ENCODE measurements at places on chromosomes 4 and X.

- DNase-seq: no peak
Observed at GRCh38 chr4:11741190-11741652, 312.5 kb upstream of the HS3ST1 start.

- DNase-seq: no peak
Observed at GRCh38 chr4:53752124-53752523, 160.8 kb upstream of the LNX1 start.

- no peak for DNase-seq
Observed at GRCh38 chrX:20267931-20268701, 1.4 kb upstream of the RPS6KA3 start.

GRCh38 chr4:175330652-175331051 lies 412.5 kb downstream of the ADAM29 start:
- no peak for DNase-seq

DNA sequence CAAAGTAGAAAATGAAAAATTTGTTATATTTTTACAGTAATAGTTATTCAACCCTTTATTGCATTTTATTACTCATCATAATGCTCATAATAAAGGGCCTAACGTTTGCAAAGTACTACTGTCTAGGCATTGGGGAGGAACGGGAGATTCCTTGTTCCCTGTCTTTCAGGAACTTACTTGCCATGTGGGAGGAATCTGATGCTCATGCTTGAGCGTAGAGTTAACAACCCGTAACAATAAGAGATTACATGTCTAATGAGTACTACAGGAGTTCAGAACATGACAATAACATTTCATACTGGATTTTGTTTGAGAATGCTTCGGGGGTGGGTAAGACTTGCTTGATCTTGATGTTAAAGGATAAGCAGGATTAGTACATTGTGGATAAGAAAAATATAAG lies 2.9 kb downstream of the CCSER1 start:
- no peak for DNase-seq

DNA sequence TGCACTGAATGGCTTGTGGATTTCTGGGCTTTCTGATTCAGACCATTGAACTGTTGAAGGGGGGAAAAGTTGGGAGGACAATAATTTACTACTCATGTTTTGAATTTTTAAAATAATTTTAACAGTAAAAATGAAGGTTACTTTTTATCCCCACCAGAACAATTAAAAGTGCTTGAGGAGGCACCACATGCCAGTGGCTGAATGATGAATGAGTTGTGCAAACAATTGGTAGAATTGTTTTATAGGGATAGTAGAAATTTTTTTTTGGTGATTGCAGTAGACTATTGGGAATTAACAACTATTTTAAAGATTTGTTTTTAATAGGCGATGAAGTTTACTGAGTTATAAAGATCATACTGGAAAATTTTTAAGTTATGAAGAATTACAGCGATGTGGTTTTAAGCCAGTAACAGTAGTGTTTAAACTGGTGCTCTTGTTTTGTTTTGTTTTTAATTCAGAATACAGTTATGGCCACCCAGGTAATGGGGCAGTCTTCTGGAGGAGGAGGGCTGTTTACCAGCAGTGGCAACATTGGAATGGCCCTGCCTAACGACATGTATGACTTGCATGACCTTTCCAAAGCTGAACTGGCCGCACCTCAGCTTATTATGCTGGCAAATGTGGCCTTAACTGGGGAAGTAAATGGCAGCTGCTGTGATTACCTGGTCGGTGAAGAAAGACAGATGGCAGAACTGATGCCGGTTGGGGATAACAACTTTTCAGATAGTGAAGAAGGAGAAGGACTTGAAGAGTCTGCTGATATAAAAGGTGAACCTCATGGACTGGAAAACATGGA lies 2.7 kb downstream of the REST start:
- DNase-seq: no peak

GRCh38 chrX:109840585-109840984 lies 107.5 kb upstream of the ACSL4 start:
- no peak for DNase-seq

DNA sequence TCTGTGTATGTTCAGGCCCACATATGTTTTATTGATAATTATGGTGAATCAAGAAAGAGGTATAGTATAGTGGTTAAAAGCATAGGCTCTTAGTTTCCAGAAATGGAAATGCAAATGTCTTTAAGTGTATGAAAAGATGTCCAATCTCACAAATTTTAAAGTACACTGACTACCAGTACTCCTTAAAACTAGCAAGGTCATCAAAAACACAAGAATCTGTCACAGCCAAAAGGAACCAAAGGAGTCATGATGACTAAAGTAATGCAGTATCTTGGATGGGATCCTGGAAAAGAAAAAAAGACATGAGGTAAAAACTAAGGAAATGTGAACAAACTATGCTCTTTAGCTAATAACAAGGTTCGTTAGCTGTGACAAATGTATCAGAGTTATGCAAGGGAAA lies 661 bp upstream of the RBM41 start:
- no peak for DNase-seq

GRCh38 chr4:151013944-151014343 lies 1.1 kb downstream of the LRBA start:
- no peak for DNase-seq

DNA sequence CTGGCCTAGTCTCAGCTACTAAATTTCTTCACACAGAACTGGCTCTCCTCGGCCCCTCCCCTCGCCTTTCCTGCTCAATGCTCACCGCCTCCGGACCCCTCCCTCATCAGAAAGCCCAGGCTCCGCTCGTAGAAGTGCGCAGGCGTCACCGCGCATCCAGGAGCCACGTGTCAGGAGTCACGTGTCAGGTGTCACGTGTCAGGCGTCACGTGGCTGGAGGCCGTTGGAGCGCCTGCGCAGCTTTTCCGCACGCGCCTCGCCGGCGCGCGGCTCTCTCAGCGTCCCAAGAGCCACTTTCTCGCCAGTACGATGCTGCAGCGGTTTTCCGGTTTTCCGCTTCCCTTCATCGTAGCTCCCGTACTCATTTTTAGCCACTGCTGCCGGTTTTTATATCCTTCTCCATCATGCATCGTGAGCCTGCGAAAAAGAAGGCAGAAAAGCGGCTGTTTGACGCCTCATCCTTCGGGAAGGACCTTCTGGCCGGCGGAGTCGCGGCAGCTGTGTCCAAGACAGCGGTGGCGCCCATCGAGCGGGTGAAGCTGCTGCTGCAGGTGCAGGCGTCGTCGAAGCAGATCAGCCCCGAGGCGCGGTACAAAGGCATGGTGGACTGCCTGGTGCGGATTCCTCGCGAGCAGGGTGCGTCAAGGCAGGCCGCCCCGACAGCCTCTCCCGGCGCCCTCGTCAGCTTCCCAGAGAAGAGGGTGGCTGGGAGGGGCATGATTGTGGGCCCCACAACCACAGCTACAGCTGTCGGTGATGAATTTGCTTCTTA lies at the start of gene SLC25A31:
Gene SLC25A31, plus strand, starts transcription at position 259 of the 772 bp plus-strand sequence. Its CDS starts 146 bp downstream, at position 405.
- DNase-seq: no peak
